ENCODE measurements at places on chromosomes 13 and 19.

DNA sequence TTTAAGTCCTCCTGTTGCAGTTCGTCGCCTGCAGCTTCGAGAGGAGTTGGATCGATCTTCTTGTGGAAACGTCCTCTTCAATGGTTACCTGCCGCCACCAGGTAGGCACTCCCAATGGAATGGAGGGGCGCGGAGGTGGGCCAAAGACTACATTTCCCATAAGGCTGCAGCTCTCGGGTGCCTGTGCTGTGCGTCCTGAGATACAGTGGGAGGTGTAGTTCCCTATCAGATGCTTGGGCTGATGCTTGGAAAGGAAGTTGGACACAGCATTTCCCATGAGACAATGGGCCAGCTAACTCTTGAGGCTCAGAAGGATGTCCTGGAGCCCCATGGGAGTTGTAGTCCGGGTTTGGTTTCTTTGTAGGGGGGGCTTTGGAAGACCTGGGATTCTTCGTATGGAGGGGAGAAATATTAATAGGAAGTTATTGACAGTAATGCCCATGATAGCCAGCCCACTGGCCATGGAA, 1.8 kb downstream of the SHKBP1 start:
- no peak for DNase-seq

DNA sequence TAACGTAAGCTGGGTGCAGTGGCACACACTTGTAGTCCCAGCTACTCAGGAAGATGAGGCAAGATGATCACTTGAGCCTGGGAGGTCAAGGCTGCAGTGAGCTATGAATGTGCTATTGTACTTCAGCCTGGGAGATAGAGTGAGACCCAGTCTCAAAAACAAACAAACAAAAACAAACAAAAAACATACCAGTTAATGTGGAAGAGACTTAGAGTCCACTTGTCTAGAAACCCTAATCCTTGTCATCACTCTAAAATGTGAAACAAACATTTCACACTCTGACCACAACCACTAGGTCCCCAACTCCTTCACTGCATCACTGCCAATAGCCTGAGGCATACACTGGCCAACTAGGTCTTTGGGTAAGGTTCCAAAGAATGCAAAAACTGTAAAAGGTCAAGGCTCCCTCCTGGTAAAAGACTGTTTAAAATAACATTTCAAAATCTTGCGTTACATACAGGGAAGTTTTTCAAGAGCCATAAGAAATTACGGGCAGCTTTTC, 28.6 kb upstream of the CYP2B6 start:
- no peak for DNase-seq

DNA sequence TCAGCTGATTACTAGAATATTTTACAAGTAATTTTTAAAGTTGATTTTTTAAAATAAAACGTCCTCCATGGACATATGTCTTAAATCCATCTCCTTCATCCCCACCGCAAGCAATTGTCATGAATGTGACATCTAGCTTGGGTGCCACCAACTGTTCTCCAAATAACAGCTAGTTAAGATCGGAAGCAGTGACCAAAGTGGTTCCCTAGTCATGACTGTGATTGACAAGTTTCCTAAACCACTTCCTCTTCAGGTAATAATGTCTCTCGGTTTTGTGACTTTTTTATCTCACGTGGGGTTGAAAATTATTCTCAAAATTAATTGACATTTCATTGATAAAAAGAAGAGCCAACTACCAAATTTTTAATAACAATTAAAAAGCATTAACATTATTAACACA, 135.3 kb upstream of the MIR17HG start:
- DNase-seq: no peak

- peak; percentile 56 for DNase-seq
These were observed 19.5 kb downstream of the PRKD2 start for GRCh38 chr19:46697204-46697960.

- no peak for DNase-seq
These were observed 35.5 kb downstream of the DOT1L start for GRCh38 chr19:2199215-2199614.

DNA sequence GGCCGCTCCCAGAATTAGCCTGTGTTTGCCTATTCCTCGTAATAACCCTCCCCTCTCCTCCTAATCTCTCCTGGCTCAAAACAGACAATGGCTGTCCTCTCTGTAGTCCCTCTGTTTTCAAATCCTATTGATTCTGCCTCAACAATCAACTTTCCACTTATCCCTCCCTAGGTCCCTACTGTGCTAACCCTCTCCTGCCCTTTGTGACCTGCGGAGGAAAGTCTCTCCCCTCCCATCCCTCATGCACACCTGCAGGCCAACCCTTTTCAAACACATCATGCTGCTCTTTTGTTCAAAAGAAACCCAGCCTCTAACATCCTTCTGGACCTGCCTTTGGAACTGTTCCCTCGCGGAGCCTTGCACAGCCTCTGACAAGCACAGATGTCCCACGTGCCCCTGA, 37.3 kb downstream of the CILP2 start:
- no peak for DNase-seq

- DNase-seq: no peak
These were observed 14.6 kb upstream of the GPC5 start for GRCh38 chr13:91383836-91384235.

DNA sequence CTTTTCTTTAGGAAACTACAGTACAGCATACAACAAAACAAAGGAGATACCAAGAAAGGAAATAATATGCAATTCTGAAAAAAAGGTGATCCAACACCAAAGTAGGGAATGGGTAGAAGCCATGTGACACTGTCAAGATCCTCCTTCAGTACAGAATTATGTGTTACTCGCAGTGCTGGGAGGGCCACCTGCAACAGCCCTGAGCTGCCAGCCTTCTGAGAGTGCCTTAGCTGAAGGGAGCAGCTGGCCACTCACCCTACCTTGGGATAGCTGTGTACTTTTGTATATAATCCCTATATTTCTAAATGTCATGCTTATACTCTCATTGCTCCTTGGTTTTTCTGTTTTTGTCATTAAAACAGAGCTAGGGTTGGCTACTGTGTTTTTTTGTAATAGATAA, 1518.2 kb upstream of the PCDH20 start:
- no peak for DNase-seq

DNA sequence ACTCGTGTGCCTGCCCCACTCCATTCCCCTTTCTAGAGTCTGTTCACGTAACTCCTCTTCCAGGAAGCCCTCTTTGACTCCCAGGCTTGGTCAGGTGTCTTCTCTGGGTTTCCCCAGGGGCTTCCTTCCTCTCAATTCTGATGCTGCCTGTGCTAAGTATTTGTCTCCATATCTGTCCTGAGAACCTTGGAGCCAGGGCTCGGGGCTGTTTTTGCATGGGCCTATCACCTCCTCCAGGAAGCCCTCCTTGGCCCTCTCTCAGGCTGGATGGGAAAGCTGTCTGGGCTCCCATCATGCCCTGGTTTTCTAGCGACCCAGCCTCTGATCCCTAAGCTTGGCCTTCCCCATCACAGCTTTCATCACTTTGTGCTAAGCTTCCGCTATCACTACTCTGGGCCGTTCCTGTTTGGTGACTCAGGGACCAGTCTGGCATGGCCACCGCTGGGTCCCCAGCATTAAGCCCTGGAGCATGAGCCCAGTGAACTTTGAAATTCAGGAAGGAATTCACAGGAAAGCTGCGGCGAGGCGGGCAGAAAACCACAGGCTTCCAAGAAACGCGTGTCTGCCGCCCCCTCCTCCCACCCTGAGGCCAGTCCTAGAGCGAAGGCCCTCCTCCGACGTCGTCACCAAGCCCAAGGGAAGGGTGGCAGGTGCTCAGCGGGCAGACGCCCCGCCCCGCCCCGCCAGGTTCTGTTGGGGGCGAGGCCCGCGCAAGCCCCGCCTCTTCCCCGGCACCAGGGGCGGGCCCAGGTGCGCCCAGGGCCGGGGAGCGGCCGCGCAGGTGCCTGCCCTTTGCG, 486 bp upstream of the SPINT2 start:
- no peak for DNase-seq

GRCh38 chr13:51825165-51825592, 19.8 kb downstream of the TMEM272 start:
- DNase-seq: no peak

- DNase-seq: no peak
These were observed 299.3 kb downstream of the NDFIP2 start for GRCh38 chr13:79780240-79780639.

- no peak for DNase-seq
These were observed 139.3 kb upstream of the ZNF507 start for GRCh38 chr19:32206065-32206464.

DNA sequence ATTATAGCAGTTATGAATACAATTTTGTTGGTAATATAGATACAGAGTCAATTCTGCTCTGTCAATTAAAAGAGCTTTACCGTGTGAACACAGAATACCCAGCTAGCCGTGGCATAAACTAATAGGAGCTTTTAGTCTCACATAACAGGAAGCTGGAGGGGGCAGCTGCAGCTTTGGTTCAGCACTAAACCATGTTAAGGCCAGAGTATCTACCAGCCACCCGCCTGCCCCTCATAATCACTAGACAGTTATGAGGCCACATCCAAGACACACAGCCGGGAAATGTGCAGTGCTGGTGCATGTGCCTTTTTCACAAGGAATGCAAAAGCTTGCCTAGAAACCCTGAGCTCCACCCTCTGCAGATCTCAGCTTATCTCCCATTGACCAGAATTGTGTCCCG, 62.3 kb downstream of the SGCG start:
- DNase-seq: no peak

DNA sequence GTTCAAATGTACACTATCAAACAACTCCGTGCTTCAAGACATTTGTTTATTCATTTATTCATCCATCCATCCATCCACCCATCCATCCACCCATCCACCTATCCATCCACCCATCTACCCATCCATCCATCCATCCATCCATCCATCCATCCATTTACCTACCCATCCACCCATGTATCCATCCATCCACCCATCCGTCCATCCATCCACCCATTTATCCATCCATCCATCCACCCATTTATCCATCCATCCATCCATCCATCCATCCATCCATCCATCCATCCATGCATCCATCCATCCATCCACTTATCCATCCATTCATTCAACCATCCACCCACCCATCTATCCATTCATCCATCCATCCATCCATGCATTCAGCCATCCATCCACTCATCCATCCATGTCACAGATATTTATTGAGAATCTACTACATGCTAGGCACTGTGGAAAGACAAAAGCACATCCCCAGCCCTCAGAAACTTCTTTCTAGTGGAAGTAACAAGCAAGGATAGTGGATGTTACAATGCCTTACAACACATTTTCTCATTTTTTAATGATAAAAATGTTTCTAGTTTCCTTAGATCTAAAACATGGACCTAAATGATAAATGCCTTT, 237.6 kb downstream of the ZNF536 start:
- no peak for DNase-seq

GRCh38 chr13:97855570-97856303, 97.7 kb upstream of the IPO5 start:
- DNase-seq: peak; percentile 19

DNA sequence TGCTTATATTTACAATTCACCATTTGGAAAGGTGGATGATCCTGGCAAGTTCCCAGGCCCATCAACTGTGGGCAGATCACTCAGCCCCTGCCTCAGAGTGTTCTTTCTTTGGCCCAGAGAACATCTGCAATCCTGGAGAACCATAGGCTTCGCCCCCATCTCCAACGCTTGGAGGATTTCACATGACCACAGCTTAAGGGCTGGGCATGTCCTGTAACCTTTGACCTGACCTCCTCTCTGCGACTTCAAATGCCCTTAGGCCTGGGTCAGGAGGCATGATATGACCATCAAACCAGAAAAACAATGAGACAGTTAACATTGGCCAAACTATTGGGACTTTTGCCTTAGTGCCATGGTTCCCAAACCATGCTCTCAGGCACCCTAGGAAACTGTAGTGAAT, 7.2 kb upstream of the MBNL2 start:
- no peak for DNase-seq

DNA sequence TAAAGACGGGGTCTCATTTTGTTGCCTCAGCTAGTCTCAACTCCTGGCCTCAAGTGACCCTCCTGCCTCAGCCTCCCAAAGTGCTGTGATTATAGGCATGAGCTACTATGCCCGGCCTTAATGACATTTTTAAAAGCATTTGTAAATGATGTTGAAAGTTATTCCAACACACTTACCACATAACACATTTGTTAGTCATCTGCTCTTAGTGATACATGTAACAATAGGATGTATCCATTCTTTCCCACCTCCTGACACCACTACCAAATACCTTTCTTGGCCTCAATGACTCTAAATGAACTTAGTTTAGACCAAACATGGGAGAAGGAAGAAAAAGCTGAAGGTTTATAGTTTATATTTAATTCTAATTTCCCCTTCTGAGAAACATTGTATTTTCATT, 59.8 kb upstream of the MEDAG start:
- DNase-seq: no peak

DNA sequence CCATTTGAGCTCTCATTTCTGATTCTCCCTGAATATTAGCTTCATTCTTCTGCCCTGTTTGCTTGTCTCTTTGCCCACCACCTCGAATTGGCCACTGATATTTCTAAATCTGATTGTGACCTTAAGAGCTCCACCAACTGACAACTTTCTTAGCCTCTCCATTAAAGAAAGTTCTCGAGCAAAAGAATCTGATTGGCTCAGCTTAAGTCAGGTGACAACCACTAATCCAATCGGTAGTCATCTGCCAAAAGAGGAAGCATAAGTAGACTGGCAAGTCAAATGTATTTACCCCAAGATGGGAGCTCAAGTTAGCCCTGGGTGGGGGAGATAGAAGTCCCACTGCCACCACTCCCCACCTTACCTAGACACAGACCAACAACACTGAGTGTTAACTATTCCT, 41.5 kb downstream of the NOTCH3 start:
- DNase-seq: no peak

GRCh38 chr13:33520468-33520839, 234.9 kb upstream of the STARD13 start:
- DNase-seq: no peak

DNA sequence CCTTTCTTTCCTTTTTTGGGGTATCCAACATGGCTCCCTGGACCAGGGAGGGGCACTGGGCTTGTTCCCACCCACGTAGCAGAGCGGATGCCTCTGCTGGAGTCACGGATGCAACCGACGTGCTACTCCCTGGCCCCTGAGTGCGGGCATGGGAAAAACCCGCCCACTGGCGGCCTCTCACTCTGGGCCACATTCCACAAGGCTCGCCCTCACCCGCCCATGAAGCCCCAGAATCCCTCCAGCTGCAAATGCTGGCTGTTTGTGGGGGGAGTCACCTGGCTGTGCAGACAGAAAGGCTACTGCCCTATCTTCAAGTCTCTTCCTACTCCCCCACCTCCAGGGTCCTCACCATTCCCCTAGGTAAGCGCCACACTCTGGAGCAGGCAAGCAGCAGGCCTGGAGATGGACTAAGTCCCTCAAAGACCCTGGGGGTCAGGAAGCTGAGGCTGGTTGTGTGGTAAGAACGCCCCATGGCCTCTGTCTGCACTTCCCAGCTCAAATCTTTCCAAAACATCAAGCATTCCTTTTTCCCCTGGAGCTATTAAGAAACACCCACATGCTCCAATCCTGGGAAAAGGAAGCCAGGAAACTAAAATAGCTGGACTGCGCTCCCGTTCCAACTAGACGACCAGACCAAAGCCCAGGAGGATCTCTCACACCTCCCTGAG, 17.9 kb upstream of the EPHX3 start:
- DNase-seq: no peak

- DNase-seq: no peak
These were observed 751 bp downstream of the ZNF584 start for GRCh38 chr19:58409010-58409790.

- no peak for DNase-seq
These were observed 16.8 kb downstream of the LHFPL6 start for GRCh38 chr13:39586151-39586550.
